ENCODE measurements at places on chromosomes 12 and 14.

GRCh38 chr12:22409377-22410164 lies 75.1 kb upstream of the ST8SIA1 start:
- DNase-seq: no peak

DNA sequence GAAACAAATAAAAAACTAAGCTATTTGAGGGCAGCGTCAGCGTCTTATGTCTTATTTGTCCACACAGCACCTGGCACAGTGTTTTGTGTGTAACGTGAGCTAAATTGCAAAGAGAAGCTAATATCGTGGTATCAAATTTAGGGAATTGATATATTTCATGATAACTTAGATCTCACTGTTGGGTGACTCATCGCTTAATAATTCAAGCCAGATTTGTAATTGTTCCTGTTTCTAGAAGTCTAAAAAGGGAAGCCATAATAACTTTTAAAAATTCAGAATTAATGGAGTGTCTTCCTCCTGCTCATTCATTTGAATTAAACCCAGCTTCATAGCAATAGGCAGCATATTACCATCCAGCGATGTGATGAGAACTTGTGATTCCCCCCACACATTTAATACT lies 214.7 kb downstream of the PDZRN4 start:
- no peak for DNase-seq

GRCh38 chr14:76771437-76771980 lies 10.2 kb downstream of the VASH1 start:
- no peak for DNase-seq

- DNase-seq: no peak
Observed at GRCh38 chr14:21923820-21924219, 250.2 kb upstream of the OR4E1 start.

- DNase-seq: peak; percentile 86
Observed at GRCh38 chr14:53306267-53306721, 153.2 kb upstream of the DDHD1 start.

DNA sequence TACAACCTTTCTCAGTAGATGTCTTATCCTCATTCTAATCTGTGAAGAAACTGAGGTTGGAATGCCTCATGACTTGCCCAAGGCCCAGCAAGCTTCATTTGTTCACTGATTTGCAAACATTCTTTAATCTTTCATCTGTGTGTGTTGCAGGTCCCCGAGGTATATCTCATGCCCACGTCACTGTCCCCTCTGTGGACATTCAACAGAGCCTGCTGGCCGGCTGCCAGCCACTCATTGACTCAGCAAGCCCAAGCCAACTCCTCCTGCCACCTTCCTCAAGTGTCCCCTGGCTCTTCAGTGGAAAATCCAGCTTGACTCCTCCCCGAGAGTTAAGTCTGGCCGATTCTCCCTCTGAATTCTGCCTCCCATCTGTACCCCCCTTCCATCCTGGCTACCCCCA lies 1.9 kb upstream of the DCAF4 start:
- DNase-seq: no peak

- no peak for DNase-seq
Observed at GRCh38 chr12:15966426-15966825, 55.3 kb downstream of the DERA start.

GRCh38 chr14:20792556-20792955 lies 10.1 kb downstream of the RNASE1 start:
- no peak for DNase-seq

DNA sequence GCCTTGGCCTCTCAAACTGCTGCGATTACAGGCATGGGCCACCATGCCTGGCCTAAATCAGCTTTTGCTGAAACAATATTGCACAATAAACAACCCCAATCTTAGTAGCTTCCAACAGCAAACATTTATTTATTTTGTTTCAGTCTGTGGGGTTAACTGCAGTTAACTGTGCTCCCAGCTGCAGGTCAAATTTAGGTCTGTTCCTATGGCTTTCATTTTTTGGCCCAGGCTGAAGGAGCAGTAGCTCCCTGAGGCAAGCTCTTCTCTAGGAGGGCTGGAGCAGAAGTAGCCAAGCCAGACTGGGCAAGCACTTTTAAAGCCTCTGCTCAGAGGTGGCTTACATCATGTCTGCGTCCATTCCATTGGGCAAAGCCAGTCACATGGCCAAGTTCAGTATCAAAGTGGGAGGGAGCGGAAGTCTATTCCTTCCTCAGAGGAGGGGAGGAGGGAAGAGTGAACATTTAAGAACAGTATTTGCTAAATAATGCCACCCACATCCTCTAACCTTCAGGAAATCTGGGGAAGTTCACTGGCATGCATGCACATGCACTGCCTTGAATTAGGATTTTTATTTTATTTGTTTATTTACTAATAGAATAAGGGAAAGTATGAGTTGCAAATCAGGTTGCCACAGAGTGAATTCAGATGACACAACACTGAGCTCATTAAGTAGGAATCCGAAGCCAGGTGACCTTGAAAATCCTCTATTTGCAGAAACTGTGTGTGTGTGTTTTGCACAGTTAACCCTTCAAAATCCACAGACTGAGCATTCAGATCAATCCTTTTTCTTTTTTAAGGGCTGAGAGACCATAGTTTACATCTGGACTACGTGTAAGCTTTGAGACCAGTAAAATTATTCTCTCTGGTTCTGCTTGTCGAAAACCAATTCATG lies 122.0 kb upstream of the SEL1L start:
- no peak for DNase-seq

DNA sequence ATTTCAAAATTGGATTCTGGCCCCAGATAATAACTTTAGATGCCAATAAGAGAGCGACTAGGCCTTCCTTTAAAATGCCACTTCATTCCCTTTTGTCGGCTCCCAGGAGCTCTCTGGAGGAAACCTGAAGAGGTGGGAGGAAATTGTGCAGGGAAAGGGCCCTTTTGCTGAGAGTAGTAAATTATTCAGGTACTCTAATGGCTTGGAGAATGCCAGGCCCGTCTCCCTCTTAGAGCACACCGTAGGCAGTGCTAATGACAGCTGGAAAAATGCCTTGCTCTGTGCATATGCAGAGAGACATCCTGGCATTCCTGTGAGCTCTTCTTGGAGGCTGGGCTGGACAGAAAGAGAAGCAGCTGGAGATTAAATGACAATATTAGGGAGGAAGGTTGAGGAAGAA lies 115.0 kb upstream of the RPH3A start:
- DNase-seq: peak; percentile 4

DNA sequence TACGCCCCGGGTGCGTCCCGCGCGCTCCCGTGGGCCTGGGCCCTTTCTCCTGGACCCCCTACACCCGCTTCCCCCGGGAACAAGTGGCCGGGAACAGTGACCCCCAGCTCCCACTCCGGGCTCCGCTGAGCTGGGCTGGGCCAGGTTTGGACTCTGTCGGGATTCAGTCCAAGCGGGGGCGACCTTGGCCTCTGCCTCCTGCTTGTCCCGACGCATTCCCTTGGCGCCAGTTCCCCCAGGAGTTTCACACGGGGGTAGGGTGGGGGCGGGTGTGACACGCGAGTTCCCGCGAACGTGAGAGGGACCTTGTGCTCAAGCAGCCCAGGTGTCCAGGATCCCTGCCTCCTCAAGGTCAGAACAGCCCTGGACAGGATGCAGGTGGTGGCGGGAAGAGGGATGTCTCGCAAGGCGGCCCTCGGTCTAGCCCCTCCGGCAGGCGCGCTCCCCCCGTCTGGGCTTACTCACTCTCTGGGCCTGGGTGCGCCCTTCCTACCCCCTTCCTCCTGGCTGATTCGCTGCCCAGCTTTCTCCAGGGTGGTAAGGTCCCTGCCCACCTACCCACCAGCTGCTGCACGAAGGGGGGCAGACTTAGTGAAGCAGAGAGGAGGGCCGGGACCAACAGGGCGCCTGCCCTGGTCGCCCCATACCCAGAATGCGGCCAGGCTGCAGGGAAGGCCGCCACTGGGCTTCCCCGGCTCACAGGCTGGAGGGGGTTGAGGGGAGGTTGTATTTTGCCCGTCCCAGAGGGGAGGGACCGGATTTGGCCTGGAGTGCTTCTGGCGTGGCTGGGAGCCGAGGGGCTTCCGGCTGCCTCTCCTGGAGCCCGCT lies 862 bp downstream of the CRIP2 start:
- DNase-seq: peak; percentile 32

GRCh38 chr12:131808744-131809371 lies 19.3 kb upstream of the MMP17 start:
- DNase-seq: no peak
